A549 treated with dexamethasone at 1 μM for 4 hours (cell line): ENCODE measurements at places on chromosomes 2 and 18. TPM values are rescaled to one million over a fixed set of nuclear protein-coding genes. Genes with fewer than 3 reads are reported as not detected.

Gene ANKRD62
- total RNA-seq = not detected in 5 replicates

Gene PSMA8
- total RNA-seq = not detected in 5 replicates

Gene OSBPL6
- total RNA-seq = 5.5 to 7.5 TPM (median 6.8 TPM) in 5 replicates

Gene UGT1A8
- 0.06 to 0.07 TPM (median 0.06 TPM) in 3 of 5 replicates, not detected in the others for total RNA-seq

Gene KCNG2
- total RNA-seq = not detected in 5 replicates

Gene GAL3ST2
- total RNA-seq = 0.15 to 0.27 TPM (median 0.25 TPM) in 5 replicates

Gene ACSL3
- total RNA-seq = 146 to 223 TPM (median 182 TPM) in 5 replicates

Gene TRMT61B
- 13.8 to 15.3 TPM (median 15.2 TPM) in 5 replicates for total RNA-seq

Gene DAPL1
- 0.22 TPM in 1 of 5 replicates, not detected in the others for total RNA-seq

Gene PAX8
- 0.60 to 1.0 TPM (median 0.80 TPM) in 5 replicates for total RNA-seq

Gene CYP1B1
- 3.9 to 5.8 TPM (median 5.1 TPM) in 5 replicates for total RNA-seq

Gene CEBPZOS
- total RNA-seq = 40.0 to 46.0 TPM (median 41.6 TPM) in 5 replicates

Gene NT5DC4
- total RNA-seq = 0.05 TPM in 1 of 5 replicates, not detected in the others

Gene UGT1A10
- total RNA-seq = 0.05 TPM in 1 of 5 replicates, not detected in the others

Gene TCF7L1
- total RNA-seq = 7.5 to 12.4 TPM (median 11.6 TPM) in 5 replicates

Gene EEF1B2
- total RNA-seq = 964 to 1,168 TPM (median 994 TPM) in 5 replicates

Gene TUBA4B
- 0.12 to 0.20 TPM (median 0.16 TPM) in 3 of 5 replicates, not detected in the others for total RNA-seq

Gene CHRNG
- total RNA-seq = not detected in 5 replicates

Gene FAM124B
- total RNA-seq = 0.05 TPM in 1 of 5 replicates, not detected in the others

Gene LOXHD1
- not detected in 5 replicates for total RNA-seq

Gene SULT1C3
- total RNA-seq = not detected in 5 replicates

Gene DLX1
- total RNA-seq = 2.3 to 2.9 TPM (median 2.6 TPM) in 5 replicates

Gene RNF152
- 0.07 to 0.20 TPM (median 0.11 TPM) in 5 replicates for total RNA-seq

Gene SMIM21
- not detected in 5 replicates for total RNA-seq

Gene LRATD1
- 0.06 to 0.11 TPM (median 0.09 TPM) in 5 replicates for total RNA-seq
